ENCODE measurements at places on chromosomes 3 and 15.

DNA sequence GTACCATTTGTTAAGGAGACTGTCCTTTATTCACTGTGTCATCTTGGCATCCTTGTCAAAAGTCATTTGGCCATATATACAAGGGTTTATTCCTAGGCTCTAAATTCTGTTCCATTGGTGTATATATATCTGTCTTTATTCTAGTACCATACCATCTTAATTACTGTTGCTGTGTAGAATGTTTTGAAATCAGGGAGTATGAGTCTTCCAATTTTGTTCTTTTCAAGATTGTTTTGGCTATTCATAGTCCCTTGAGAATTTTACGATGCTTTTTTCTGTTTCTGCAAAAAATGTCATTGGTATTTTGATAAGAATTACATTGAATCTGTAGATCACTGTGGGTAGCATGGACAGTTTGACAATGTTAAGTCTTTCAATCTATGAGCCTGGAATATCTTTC lies 28.7 kb downstream of the PFN2 start:
- no peak for DNase-seq

GRCh38 chr3:195411836-195412235 lies 31.0 kb downstream of the ACAP2 start:
- no peak for DNase-seq

GRCh38 chr3:47065681-47066080 lies 86.2 kb downstream of the NBEAL2 start:
- no peak for DNase-seq

- DNase-seq, result no peak
These were observed 215.5 kb upstream of the LRTM1 start for GRCh38 chr3:55143336-55143735.

GRCh38 chr3:14810070-14810791 lies 8.5 kb upstream of the FGD5 start:
- DNase-seq, result no peak

- DNase-seq, result no peak
These were observed 89.0 kb downstream of the ATP1B3 start for GRCh38 chr3:141965471-141965870.

- DNase-seq, result no peak
These were observed 472.8 kb upstream of the KCNMB2 start for GRCh38 chr3:178063461-178063860.

DNA sequence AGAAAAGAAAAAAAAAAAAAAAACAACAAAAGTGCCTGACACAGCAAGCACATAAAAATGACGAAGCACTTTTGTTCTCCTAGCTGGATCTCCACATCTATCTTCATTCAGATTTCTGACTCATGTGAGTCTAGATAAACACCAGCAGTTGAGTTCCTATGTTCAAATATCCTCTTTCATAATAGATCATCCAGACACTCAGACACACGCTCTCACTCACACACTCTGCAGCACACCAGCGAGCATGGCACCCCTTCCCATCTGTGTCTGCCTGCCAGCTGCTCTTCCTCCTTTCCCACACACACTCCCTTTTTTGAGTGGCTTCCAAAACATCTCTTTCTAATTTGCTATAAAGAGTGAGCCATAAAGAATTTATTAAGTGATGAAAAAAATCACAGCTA lies 19.8 kb upstream of the CELF6 start:
- no peak for DNase-seq

- no peak for DNase-seq
These were observed 302.1 kb upstream of the STT3B start for GRCh38 chr3:31230425-31231223.

DNA sequence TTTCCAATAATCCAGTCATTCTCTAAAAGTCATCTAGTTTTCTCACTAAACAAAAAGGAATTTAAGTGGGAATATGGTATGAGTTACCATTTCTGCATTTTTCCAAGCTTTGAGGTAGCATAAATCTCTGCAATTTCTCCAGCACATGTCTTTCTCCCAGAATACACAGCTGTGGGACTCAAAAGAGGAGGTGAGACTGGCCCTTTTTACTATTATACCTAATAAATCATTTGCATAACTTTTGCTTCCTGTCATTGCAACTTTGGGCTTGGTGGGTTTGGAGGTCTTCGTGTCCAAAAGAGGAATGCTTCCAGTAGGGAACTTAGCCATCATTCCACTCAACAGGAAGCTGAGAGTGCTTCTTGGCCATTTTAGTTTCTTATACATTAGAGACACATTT lies 94.8 kb downstream of the FMN1 start:
- DNase-seq, result no peak

GRCh38 chr3:38519000-38519399 lies 22.9 kb downstream of the EXOG start:
- no peak for DNase-seq

GRCh38 chr3:24375947-24376384 lies 118.7 kb downstream of the THRB start:
- no peak for DNase-seq
